ENCODE measurements at places on chromosomes 16 and 17.

DNA sequence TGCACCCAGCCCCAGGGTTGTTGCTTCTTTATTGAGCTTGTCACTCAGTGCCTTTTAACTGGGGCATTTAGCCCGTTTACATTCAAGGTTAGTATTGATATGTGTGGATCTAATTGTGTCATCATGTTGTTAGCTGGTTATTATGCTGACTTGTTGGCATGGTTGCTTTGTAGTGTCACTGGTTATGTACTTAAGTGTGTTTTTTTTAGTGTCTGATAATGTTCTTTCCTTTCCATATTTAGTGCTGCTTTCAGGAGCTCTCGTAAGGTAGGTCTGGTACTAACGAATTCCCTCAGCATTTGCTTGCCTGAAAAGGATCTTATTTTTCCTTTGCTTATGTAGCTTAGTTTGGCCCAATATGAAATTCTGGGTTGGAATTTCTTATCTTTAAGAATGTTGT lies 33.5 kb downstream of the NF1 start:
- no peak for DNase-seq

DNA sequence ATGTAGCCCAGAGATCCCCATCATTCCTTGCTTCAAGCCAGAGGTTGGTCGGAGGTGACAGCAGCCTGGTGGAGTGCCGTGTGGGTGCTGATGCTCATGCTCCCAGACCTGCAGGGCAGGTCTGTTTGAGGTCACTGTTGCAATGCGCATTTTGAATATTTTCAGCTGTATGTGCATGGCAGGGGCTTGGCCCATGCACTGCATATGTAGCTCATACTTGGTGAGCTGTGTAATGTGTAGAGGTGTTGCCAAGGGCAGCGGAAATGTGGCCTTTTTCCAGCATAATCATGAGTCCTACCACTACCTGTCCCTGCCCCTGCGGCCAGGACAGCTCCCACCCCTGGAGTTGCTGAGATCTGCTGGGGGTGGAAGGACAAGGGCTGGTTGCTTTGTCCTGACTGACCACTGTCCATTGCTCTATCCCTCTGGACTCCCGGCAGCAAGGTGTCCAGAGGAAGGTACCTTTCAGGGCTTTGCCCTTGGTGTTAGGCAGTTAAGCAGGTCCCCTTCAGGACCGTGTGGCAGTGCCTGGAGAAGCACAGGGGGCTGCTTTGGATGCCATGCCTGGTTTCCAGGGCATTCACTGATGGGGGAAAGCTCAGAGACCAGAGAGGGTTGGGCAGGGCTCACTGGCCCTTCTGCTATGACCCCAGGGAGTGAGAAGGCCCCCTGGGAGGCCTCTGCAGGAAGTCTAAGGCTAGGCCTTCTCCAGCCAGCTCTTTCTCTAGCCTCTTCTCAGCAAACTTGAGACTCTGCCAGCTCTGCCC lies 215.2 kb downstream of the NTN1 start:
- DNase-seq = no peak

GRCh38 chr17:50966163-50966666 lies 100.1 kb upstream of the TOB1 start:
- DNase-seq = no peak

- no peak for DNase-seq
Measured at GRCh38 chr16:83676086-83676485, 131.7 kb upstream of the HSBP1 start.

- DNase-seq = no peak
Measured at GRCh38 chr16:56450275-56450985, 702 bp downstream of the NUDT21 start.

- no peak for DNase-seq
Measured at GRCh38 chr17:77798481-77798880, 160.0 kb upstream of the TNRC6C start.

GRCh38 chr17:336110-337021 lies 16.2 kb downstream of the RPH3AL start:
- DNase-seq = no peak

GRCh38 chr16:65249768-65250167 lies 127.9 kb upstream of the CDH11 start:
- no peak for DNase-seq

- no peak for DNase-seq
Measured at GRCh38 chr17:74763565-74764387, 12.4 kb downstream of the NAT9 start.

DNA sequence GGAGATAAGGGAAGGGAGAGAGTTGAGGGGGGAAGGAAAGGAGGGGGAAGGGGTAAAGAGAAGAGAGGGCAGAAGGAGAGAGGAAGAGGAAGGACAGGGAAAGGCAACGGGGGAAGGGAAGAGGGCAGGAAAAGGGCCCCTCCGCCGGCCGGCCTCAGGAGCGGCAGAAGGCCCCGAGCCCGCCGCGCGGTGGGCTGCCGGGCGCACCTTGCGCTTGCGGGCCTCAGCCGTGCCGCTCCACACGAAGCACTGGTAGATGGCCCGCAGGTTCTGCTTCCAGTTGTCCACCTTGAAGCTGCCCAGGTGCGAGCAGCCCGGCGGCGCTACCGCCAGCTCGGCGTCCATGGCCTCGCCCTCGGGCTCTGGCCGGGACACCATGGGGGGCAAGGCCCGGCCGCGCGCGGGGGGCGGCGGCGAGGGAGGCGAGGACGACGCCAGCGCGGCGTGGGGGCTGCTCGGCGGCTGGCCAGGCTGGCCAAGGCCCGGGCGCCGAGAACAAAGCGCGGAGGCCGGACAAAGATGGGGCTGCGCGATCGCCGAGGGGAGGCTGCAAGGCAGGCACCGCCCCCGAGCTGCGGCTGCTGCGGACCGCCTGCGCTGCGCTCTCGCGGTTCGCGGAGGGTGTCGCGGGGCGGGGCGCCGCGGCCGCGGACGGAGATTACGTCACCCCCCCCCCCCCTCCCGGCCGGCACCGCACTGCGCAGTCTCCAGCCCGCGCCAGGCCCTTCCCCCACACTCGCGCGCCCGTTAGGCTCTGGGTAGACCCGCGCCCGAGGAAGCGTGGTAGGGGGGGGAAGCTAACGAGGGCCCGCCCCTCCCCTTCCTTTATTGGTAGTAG lies at the start of gene USP22:
Gene USP22, minus strand, starts transcription at position 554 of the 838 bp plus-strand sequence. Its CDS starts 176 bp downstream, at position 378.
- peak; percentile 93 for DNase-seq

DNA sequence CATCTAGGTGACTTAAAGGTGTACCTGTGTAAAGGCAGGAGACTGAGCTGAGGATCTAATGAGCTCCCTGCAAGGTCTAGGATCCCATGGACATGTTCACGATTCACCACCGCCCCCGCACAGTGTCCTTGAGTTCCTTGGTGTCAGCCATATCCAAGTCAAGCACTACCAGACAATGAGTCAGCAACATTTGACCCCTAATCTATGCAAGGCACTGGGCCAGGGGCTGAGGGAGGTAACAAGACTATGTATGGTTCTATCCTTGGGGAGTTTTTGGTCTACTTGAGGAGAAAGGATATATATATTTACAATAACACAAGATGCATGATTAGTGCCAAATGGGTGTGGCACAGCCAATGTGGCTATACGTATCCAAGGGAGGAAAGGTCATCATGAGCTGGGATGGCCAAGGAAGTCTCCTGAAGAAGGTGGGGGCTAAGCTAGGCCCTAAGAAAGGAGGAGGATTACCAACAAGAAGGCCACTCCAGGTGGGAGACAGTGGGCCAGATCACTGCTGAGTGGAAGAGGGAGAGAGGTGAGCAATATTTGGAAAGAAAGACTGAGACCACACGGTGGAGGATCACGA lies 35.0 kb downstream of the ITGB3 start:
- no peak for DNase-seq

- DNase-seq = no peak
Measured at GRCh38 chr16:3789375-3790099, 72.2 kb upstream of the TRAP1 start.

DNA sequence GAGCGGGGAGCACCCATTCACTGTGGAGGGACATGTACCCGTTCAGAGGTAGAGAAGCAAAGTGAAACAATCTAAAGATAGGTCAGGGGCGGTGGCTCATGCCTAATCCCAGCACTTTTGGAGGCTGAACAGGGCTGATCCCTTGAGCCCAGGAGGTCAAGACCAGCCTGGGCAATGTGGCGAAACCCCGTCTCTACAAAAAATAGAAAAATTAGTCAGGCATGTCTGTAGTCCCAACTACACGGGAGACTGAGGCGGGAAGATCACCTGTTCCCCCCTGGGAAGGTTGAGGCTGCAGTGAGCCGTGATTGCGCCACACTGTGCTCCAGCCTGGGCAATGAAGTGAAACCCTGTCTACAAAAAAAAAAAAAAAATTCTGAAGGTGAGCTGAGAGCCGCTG lies 21.7 kb downstream of the MYL4 start:
- no peak for DNase-seq

DNA sequence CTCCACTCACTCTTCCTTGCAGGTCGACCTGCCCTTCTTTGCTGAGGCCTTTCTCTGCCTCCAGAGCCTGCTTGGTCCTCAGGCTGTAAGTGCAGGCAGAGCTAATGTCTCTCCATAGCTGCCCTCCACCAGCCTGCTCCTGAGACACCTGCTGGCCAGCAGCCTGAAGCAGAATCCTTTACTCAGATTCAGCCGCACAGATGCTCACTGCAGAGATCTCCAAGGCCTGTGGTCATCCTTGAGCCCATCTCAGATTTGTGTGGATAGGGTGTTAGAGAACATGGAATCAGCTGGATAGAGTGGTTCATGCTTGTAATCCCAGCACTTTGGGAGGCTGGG lies 11.5 kb downstream of the DEXI start:
- no peak for DNase-seq

- no peak for DNase-seq
Measured at GRCh38 chr16:1579214-1579613, 32.7 kb downstream of the IFT140 start.

DNA sequence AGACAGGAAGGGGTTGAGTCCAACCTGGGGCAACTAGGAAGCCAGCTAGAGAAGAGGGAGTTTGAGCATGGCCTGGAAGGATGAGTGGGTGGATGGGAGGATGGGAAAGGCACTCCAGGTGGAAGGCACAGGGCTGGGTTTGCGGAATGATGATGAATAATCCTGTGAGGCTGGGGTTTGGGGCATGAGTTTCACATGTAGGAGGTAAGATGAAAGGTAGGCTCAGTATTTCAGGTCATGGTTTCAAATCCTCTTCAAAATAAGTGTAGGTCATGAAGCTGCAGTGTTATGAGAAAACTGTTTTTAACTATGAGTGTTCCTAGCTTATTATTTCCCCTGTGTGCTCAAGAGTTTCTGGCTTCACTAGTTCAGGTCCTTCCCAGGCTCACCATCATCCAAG lies 130.3 kb downstream of the SKAP1 start:
- no peak for DNase-seq

DNA sequence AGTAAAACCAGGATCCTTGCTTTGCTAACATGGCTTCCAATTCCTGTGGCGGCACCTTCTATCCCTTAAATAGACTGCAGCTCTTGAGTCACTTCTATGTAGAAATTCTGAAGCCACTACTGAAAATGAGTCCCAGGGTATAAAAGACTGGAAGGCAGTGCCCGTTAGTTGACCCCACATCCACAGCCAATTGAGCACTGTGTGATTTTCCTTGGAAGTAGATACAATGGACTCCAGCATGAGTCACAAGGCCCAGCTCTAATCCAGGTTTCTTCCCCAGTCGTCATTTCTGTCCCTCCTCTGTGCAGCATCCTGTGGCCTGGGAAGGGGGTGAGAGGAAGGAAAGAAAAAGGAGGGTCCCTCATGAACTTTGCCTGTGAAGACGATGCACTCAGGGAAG lies 69.5 kb downstream of the HLF start:
- DNase-seq = no peak

GRCh38 chr17:9676820-9677310 lies 31.5 kb downstream of the USP43 start:
- DNase-seq = no peak

DNA sequence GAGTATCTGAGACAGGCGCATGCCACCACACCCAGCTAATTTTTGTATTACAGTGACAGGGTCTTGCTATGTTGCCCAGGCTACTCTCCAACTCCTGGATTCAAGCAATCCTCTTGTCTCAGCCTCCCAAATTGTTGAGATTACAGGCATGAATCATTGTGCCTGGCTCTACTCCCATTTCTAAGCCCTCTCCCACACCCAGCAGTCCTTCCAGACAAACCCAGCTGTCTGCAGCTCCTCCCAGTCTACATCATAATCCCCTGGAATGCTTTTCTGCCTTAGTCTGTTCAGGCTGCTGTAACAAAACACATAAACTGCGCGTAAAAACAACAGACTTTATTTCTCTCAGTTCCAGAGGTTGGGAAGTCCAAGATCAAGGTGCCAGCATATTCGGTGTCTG lies 144.5 kb downstream of the GRIN2A start:
- DNase-seq = no peak

- DNase-seq = no peak
Measured at GRCh38 chr17:82705756-82706155, 7.3 kb upstream of the RAB40B start.

DNA sequence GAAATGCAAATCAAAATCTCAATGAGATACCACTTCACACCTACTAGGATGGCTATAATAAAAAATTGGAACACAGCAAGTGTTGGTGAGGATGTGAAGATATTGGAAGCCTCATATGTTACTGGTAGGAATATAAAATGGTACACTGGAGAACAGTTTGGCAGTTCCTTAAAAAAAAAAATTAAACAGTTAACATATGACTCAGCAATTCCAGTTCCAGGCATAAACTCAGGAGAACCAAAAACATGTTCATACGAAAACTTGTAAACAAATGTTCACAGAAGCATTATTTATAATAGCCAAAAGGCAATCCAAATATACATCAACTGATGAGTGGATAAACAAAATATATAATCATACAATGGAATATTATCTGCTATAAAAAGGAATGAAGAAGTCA lies 28.2 kb downstream of the ZNF652 start:
- DNase-seq = no peak

DNA sequence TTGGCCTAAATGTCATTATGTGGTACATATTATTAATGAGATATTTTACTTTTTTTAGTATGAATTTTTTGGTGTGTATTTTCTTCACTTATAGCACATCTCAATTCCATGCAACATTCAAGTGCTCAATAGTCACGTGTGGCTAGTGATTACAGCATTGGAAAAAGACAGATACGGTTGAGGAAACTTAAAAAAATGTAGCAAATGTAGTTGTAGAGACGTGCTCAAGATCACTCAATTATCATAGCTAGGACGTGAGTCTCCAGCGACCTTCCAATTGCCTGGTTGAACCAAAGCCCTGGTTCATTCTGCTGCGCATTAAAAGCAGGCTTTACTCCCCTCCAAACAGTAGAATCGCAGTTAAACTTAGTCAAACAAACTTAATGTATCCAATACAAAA lies 1.2 kb upstream of the LIG3 start:
- DNase-seq = no peak

DNA sequence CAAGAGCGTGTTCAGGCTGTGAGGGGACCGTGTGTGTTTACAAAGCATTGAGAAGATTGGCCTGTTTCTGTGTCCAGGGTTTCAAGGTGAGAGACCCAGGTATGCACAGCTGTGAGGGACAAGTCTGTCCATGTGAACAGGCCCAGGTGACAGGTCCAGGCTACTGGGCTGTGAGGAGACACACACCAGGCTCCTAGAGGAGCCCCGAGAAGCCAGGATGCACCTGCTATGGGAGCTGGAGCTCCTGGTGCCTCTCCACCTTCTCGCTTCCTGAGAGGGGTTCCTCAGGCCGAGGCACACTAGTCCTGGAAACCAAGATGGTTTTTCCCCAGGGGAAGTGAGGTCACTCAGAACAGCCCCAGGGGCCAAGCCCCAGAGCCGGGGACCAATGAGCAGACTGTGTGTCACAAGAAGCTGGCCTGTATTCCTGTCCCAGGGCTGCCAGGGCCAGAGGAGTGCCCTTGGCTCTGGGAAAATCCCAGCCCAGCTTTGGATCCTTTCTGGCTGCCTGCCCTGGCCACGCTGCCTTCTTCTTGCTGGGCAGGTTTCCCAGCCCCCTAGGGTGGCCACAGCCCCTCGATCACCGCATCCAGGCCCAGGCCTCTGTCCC lies 153.4 kb upstream of the PLCG2 start:
- no peak for DNase-seq

Measured in activated T-helper 1 cell treated with Interleukin-2 at 50 U/mL for 16 hours (primary cell).